ENCODE measurements at places on chromosomes 12 and 14.
A peak's percentile ranks its signal among the peaks of the same experiment; 100 is the strongest.

- DNase-seq = no peak
Measured at GRCh38 chr12:125288931-125289928, 224.0 kb downstream of the AACS start.

GRCh38 chr12:34373926-34374325 lies 351.6 kb downstream of the ALG10 start:
- DNase-seq = no peak

GRCh38 chr12:5195691-5196090 lies 152.0 kb downstream of the KCNA5 start:
- DNase-seq = no peak

DNA sequence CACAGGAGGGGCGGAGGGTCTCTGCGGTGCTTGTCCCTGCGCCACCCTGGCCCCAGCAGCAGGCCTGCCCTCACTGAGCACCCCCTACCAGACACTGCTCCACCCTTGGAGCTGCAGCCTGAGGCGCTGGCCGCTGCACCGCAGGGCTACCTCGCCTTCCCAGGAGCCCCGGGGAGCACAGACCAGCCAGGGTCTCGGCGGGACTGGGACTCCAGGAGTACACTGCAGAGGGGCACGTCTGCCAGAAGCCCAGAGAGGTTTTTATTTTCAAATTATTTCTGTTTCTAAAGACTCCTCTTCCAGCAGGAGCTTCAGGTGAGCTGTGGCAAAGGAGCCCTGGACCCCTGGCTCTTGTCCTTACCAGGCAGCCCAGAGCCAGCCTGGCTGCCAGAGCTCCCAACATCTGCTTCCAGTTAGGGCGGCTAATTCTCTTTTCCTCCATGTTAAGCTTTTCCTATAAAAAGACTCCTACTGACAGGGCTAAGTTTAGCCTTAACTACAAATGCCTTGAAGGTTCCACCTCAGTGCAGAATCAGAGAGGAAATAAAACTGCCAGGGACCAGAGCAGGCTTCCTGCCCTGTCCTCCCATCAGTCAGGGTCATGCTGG lies 26.4 kb downstream of the DEGS2 start:
- no peak for DNase-seq

DNA sequence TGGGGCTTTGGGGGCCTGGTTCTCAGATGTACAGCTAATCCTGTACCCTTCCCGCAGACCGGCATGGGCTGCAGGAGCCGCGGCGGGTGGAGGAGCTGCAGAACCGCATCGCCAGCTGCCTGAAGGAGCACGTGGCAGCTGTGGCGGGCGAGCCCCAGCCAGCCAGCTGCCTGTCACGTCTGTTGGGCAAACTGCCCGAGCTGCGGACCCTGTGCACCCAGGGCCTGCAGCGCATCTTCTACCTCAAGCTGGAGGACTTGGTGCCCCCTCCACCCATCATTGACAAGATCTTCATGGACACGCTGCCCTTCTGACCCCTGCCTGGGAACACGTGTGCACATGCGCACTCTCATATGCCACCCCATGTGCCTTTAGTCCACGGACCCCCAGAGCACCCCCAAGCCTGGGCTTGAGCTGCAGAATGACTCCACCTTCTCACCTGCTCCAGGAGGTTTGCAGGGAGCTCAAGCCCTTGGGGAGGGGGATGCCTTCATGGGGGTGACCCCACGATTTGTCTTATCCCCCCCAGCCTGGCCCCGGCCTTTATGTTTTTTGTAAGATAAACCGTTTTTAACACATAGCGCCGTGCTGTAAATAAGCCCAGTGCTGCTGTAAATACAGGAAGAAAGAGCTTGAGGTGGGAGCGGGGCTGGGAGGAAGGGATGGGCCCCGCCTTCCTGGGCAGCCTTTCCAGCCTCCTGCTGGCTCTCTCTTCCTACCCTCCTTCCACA lies 7.6 kb downstream of the NR4A1 start:
- no peak for DNase-seq

DNA sequence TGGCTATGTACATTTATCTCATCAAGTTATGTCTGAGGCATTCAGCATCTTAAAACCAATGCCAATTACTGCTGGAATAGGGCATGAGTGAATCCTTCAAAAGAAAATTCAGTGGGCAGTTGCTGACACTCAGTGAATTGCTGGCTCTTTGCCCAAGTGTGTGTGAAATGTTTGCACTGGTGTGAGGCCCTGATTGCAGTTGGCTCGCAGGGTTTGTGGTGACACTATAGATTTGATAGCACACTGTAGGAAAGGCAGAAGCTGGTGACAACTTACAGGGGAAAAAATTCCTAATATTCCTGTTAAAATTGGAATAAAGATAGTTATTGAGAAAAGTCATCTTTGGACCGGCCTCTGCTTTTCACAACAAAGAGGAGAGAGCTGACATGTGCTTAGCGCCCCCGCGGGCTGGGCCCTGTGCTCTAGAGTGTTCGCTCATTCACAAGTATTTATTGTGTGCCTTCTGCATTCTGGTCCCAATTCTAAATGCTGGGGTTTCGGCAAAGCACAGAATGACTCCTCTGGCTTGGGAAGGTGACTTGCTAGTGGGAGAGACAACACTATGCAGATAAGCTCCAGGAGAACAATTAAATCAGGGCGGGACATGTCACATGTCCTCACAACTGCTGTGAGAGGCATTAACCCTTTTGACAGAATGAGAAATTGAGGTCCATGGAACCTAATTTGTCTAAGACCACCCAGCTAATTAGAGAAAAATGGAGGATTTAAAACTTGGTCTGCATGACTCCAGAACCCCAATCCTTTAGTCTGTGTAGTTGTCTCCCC lies 418.7 kb downstream of the NPAS3 start:
- no peak for DNase-seq

DNA sequence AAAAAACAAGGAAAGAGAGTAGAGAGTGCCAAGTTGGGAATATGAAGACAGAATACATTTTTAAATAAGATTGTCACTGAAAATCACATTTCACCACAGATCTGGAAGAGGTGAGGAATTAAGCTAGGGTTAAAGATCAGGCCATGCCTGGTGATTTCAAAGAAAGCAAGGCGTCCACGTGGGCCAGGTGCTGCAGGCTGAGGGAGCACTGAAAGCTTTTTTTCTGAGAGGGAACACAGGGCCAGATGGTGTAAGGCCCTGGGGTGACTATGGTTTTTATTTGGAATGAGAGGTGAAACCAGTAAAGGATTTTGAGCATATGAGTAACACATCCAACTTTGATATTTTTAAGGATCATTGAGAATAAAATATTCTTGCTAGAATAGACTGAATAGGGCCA lies 20.9 kb downstream of the SYT1 start:
- no peak for DNase-seq

- DNase-seq = peak; percentile 36
Measured at GRCh38 chr12:121513464-121514183, 67.2 kb downstream of the KDM2B start.

DNA sequence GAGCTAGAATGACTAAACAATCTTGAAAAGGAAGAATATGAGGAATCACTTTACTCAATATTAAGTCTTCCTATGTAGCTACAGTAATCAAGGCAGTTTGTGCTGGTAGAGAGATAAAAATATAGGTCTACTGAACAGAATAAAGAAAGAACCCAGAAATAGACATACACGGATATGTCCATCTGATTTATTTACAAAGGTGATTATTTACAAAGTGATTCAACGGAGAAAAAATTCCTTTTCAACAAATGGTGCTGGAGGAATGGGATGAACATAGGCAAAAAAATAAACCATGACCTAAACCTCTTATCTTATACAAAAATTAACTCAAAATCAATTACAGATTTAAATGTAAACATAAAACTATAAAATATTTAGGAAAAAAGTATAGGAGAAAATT lies 36.6 kb downstream of the TAOK3 start:
- no peak for DNase-seq

GRCh38 chr12:4213471-4213870 lies 60.1 kb upstream of the CCND2 start:
- DNase-seq = no peak

DNA sequence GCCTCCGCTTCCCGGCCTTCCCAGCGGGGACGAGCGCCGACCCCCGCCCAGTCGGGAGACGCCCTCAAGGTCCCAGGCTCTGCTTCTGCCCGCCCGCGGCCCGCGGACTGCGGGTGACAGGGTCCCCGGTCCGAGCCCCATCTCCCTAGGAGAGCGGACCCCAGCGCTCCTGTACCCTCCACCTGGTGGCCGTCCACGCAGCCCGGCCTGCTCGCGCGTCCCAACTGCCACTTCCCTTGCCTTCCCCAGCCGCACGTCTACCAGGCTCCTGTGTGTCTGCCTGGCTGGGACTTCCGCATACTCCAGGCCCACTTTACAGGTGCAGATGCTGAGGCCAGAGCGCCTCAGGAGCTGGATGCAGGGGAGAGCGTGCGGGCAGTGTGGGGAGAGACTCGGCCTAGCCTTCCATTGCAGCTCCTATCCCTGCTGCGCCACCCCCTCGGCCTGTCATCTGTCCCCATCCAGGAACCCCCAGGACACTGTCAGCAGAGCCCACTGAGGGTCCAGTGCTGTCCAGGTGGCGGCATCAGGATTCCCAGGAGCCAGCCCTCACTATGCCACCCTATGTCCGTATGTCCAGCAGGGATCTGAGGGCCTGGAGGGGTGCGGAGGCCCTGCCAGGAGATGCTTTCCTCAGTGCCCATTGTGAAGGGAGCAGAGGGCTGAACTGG lies 8.0 kb upstream of the ANKRD9 start:
- DNase-seq = no peak

DNA sequence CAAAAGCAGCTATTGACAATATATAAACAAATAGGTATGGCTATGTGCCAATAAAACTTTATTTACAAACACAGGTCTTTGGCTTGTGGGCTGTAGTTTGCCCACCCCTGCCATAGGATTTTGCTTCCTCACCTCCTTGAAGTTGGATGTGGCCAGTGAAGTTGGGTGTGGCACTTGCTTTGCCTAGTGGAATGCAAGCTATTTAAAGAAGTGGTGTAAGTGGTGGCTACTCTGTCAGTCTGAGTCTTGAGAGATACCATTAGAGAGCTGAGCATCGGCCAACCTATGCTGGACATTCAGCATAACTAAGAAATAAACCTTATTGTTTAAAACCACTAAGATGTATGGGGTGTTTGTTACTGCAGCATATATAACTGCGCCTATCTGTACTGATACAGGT lies 321.3 kb downstream of the RGS6 start:
- DNase-seq = no peak

GRCh38 chr12:49776858-49777257 lies 35.5 kb downstream of the TMBIM6 start:
- DNase-seq = peak; percentile 42

DNA sequence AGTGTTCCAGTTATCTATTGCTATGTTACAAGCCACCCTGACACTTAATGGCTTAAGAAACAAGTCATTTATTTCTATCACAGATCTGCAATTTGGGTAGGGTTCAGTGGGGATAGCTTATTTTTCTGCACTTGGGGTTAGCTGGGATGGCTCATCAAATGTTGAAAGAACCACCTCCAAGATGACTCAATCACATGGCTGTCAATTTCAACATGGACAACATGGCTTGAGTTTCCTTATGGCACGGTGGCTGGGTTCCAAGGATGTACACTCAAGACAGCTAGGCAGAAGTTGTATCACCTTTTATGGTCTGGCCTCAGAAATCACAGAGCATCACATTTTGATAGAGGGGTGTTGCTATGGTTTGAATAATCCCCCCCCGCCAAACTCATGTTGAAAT lies 24.5 kb upstream of the IGF1 start:
- no peak for DNase-seq

GRCh38 chr14:37397941-37398215 lies 197.2 kb downstream of the FOXA1 start:
- no peak for DNase-seq

DNA sequence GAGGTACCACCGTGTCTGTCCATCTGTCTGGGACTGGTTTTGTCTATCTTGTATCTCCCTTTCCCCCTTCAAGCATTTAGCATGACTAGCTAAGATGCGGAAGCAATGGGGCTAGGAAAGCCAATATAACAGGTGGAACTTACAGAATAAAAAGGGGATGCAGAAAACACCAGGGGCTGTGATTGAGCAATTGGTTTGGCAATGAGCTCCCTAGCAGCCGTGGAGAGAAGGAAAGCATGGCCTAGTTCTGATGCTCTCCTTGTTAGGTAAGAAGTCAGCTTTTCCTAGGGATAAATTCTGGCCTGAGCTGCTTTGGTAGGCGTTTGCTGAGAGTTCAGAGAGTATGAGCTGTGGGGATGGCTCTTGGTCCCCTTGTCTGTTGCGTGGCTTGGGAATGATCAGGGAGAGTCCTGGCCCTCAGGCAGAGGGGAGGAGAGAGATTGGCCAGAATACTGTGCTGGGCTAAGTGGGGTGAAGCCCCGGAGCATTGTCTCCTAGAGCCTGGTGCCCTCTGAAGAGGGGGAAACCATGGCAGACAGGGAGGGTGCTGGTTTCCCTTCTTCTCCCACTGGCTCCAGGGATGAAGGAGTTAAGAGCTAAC lies 7.1 kb downstream of the SETD1B start:
- DNase-seq = no peak

Data from epithelial cell of esophagus (primary cell).